ENCODE measurements at places on chromosomes 5 and 9.

DNA sequence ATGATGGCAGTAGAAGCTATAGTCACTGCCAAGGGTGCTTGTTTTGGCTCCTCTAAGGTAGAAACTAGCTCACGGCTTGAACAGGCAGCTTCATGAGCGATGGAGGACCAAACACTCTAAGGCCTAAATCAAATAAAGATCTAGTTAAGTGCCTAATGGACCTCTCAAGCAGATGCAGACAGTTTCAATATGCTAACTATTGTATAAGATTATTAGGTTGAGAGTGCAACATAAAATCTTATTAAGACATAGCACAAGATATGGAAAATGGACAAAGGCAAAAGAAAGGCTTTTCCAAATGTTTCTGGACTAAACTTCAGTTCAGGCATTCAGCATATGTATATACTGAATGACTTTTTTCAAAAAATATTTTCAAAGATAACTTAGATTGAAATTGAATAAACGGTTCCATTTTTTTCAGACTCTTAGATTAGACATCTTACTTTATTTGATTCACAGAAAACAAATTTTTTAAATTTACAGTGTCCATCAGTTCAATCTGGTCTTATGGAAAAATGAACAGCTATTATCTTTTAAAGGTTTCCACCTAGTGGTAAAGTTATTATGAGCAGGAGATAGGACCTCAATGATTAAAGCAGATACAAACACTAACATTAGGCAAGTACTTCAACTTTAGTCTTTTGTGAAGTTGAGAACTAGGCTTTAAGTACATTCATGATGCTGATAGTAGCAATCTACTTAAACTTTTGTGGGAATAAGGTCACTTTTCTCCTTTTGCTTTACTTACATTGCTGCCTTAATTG, 1167.7 kb downstream of the MAT2B start:
- DNase-seq, result peak; percentile 7

- DNase-seq, result no peak
Observed at GRCh38 chr5:32089146-32090000, 84.7 kb downstream of the GOLPH3 start.

DNA sequence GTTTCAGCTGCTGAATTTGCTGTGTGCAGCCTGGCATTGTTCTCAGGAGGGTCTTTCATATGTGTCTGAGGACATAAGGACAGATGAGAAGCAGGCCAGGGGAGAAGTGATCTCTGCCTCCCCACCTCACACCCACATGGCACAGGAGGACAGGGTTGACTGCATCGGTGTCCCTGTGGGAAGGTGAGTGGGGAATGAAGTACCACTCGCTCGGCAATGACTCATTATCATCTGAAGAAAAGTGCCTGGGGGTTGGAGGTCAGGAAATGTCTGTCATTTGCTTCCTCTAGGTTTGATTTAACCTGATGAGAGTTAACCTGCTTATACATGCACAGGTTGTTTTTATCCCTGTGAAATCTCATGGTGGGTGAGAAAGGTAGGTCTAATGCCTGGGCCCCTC, 195.0 kb downstream of the GADD45G start:
- DNase-seq, result no peak

DNA sequence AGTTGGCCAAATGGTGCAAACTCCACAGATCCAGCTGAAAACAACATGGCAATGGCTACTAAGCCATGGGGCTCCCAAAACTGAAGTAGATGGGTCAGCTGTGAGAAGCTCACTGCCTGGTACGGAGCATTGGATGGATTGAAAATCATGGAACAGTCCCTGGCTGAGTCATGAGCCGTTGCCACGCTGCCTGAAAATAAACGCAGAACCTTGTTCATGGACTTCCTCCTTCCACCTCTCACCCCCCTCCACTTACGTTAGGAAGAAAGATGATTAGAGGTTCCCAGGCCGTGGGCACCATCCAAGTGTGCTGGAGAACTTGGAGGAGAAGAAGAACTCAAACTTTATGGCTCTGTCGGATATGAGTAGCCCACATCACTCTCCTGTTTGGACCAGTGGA, 6.8 kb upstream of the DIPK1B start:
- no peak for DNase-seq

GRCh38 chr9:3181049-3181953, 337.4 kb upstream of the PUM3 start:
- peak; percentile 27 for DNase-seq

GRCh38 chr9:2597483-2597882, 24.1 kb upstream of the VLDLR start:
- DNase-seq, result peak; percentile 11

DNA sequence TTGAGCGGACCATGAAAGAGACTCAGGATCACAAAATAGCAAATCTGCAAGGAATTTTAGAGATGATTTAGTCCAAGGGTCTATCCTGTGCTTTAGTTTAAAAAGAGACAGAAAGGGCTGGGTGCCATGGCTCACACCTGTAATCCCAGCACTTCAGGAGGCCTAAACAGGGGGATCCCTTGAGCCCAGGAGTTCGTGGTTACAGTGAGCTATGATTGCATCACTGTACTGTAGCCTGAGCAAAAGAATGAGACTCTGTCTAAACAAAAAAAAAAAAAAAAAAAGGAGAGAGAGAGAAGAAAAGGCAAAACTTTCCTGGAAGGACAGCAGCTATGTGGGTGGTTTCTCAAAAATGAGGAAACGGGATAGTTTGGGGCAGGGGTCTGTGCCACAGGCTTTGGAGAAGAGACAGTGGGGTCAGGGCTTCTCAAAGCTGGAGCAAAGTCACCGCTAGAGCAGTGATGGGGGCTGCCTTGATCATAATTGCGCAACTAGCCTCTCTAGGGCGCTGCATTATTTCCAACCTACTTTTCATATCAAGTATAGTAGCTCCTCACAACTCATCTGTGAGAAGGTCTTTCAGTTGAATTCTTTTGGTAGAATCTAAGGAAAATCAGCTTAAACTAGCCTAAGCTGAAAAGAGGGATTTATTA, 8.5 kb upstream of the ANKH start:
- DNase-seq, result peak; percentile 39

GRCh38 chr5:134406390-134406789, 5.3 kb downstream of the CDKN2AIPNL start:
- DNase-seq, result peak; percentile 25

GRCh38 chr5:73789851-73790281, 163.9 kb downstream of the ARHGEF28 start:
- DNase-seq, result peak; percentile 47

GRCh38 chr9:120702075-120702474, 12.2 kb downstream of the MEGF9 start:
- no peak for DNase-seq

DNA sequence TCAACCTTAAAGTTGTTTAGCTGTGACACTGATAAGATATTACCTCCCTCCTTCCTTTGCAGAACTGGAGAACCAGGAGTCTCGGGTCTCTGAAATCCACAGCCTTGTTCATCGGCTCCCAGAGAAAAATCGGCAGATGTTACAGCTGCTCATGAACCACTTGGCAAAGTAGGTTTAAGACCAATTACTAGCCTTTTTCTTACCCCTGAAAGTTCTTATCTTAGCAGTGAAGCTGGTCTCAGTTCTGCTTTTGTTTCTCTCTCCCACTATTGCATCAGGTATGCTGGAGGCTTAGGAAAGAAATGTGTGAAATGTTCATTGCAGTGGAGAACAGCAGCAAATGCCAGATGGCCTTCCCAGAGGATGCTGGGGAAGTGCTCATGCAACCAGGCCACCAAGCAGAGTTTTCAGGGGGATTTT, 287.4 kb downstream of the ARHGAP26 start:
- DNase-seq, result no peak

DNA sequence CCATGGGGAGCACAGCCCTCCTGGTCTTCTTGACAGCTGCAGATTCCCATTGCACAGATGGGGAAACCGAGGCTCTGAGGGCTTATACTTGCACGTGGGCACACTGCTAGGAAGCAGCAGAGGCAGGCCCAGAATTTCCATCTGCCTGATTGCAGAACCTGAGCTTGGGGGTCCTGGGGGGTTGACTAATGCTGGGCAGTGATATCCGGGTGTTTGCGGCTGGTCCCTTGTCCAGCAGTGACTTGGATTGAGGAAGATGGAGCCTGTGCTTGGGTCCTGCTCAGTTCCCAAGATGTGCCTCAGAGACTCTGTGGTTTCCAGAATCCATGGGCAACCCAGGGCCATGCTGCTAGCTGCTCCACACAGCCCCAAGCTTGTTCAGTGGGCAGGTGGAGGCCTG, 91.2 kb downstream of the PHF2 start:
- no peak for DNase-seq

All from fibroblast of mammary gland (primary cell).